Activated T-cell treated with anti-CD3 and anti-CD28 coated beads, Interleukin-2, amount 50 U/mL, for 72 hours (primary cell): ENCODE measurements at places on chromosomes 1 and 21. TPM values are rescaled to one million over a fixed set of nuclear protein-coding genes. Genes with fewer than 3 reads are reported as not detected.

DNA sequence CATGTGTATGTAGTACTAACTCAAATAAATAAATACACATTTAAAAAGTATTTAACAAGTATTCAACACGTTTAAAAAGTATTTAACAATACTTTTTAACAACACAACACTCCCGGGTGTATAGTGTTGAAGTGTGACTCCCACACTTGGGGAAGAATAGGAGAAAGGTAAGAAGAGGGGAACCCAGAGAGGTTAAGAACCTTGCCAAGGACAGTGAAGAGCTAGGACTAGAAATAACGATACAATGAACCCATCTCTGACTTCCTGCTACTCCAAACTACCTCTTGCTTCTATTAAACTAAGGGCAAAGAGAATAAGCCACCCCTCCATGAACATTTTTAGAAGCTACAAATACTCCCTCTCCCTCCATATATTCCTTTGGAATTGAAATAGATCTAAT, 1.7 kb upstream of the GFI1 start:
- DNase-seq: no peak

Gene CRNN
- total RNA-seq: not detected

DNA sequence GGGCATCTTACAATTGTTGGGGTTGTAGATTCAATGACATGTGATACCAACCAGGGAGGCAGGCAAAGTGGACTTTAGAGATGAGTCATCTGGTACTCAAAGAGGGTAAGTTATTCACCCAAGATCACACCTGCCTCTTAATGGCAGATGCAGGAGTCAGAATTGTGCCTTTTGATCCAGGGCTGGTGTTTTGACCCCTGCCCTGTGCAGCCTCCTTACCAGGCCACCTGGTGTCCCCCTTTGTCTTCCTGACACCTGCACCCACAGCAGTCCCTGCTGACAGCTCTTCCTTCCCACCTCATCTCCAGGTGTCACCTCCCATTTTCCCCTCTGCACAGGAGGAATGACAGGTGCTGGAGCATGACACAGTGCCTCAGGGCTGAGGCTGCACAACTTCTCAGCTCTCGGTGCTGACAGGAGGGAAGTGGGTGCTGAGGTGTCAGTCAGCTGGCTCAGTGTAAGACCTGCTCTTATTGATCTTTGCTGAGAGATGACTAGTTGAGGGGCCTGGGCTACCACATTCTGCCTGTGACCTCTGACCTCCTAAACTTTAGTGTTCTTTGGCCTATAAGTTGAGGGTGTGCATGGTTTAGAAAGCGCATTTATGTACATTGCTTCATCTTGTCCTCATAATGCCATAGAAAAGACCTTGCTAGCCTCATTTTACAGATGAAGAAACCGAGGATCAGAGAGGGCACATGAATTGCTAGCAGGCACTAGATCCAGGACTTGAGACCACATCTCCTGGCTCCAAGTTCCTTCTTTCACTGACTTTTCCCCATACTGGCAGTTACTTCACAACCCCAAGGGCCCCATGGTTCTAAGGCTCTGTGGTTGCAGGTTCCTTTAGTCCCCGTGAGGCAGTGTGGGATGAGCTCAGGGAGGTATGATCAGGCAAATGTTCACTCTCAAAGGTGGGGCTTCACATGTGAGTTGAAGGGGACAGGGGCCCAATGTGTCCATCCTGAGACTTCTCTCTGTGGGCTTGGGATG, 31.3 kb downstream of the CACNA1E start:
- no peak for DNase-seq

GRCh38 chr1:246793356-246793896, 69.2 kb downstream of the SCCPDH start:
- no peak for DNase-seq

Gene OR2W3
- not detected for total RNA-seq

GRCh38 chr1:103243481-103243880, 135.2 kb upstream of the COL11A1 start:
- no peak for DNase-seq

Gene DYNLT4
- 1.5 TPM for total RNA-seq

DNA sequence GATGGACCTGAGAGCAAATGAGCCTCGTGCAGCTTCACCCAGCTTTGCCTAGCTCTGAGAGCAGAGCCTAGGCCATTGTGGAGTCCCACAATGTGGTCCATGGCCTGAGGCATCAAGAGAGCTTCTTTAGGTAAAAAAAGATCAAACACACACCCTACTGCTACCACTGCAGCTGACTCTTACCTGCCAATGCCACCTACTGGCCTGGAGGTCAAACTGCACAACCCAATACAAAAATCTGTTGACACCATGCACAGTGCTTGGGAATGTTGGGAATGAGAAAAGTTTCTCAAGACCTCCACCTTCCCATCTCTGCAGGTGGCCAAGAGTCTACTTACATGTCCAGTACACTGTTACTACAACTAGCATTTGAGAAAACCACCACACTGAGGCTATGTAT, 60.6 kb downstream of the UCHL5 start:
- DNase-seq: no peak

Gene METTL25B
- total RNA-seq: 100 TPM

- no peak for DNase-seq
Observed at GRCh38 chr1:208584167-208584755, 340.1 kb upstream of the PLXNA2 start.

DNA sequence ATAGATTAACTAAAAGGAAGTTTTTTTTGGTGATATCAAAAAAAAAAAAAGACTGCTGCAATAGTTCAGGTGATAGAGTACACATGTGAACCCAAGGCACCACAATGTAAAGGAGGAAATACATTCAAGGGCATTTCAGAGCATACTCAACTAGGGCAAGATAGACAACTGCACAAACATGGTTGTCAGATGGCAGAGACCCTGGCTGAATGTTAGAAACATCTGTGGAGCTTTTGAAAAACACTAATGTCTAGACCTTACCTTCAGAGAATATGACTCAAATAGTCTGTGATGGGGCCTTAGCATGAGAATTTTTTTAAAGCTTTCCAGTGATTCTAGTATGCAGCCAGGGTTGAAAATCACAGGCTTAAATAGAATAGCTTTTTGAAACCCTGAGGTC, 173.6 kb downstream of the VAV3 start:
- DNase-seq: no peak

Gene TMOD4
- total RNA-seq: 3.2 TPM
